ENCODE measurements at places on chromosomes 1 and 21.

DNA sequence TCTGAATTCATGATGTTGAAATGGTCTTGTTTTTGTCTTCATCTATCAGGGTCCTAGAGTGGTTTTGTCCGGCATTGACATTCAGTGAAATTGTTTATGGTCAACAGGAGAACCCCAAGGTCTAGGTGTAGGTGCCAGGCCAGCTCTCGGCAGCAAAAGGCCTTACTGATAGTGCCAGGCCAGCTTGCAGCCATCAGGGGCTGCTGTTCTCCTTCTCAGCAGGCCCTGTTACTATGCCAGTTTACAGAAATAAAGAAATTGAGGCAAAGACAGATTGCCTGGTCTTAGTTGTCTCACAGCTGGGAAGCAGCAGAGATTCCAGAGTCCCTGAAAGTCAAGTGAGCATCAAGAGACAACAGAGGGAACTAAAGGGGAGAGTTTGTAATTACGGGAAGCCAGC lies 12.0 kb downstream of the HMGB4 start:
- no peak for DNase-seq

DNA sequence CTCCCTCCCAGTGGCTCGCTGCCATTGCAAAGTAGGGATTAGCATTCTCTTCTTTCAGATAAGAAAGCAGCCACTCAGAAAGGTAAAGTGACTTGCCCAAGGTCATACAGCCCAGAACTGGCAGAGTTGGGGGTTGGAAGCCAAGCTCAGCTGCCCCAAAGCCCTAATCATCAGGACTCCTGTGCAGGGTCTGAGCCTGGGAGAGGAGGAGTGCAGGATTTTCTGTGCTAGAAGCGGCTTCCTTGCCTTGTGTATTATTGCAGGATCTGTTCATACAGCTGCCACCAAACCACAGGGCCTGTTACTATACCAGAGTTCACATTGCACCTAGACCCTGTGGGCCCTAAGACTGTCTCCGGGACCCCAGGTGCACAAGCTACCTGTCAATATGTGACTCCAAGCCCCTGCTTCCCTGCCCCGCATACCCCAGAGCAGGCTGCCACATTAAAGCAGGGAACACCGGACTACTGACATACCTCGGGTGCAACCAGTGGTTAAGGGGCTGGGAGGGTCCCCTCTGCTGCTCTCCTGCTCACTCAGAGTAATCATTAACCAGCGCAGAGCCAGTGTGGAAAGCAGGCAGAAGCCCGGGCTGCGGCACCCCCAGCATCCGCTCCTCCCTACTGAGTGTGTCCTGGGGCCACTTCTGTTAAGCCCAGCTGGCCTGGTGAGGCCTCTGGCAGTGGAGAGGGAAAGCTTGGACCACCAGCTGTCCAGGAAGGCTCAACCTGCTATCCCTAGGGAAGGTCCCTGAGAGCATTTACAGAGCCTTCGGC lies 15.8 kb downstream of the HSPG2 start:
- no peak for DNase-seq

DNA sequence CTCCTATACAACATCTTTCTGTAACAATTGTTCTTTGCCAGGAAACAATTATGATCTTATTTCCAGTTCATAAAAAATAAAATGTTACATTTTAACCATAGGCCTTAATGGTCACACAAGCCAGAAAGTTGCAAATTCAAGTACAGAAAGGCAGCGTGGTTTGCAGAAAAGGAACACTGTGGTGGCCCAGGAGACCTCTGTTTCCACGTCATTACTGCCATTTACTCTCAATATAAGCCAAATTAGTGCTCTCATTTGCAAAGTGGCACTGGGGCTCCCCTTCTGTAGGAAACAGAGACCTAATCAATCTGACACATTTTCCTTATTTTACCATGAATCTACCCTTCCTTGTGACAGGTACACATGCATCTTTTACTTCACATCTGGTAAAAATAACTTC lies 79.3 kb upstream of the TLR5 start:
- DNase-seq = no peak

- DNase-seq = no peak
Observed at GRCh38 chr1:204871405-204872037, 859 bp downstream of the NFASC start.

GRCh38 chr1:91583326-91583755 lies 82.7 kb downstream of the CDC7 start:
- no peak for DNase-seq

DNA sequence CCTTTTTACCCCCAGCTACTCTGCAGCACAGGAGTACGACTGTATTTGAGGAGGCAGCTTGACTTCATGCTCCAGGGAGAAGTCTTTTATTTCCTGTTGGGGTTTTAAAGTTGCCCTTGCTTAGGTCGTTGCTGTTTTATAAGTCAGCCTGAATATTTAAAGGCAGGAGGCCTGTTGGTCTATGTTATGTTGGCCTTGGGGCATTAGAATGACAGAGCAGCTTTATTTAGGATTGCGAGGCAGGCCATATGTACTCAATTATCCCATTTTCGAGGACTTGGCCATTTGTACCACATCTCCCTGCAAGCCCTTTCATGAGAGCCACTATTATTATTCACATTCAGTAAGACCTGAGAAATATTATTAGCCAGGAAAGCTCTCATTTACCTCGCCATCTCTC lies 47.0 kb downstream of the KIF26B start:
- no peak for DNase-seq

- no peak for DNase-seq
Observed at GRCh38 chr1:156747742-156748669, 3.5 kb downstream of the HDGF start.

- no peak for DNase-seq
Observed at GRCh38 chr1:94218332-94218731, 19.1 kb downstream of the ARHGAP29 start.

GRCh38 chr21:46100426-46100825 lies 2.5 kb downstream of the COL6A2 start:
- no peak for DNase-seq

Measured in thymus (tissue), 14 donors.